ENCODE measurements at places on chromosomes 2 and 18.

- no peak overlapping the region for H3K4me3 ChIP-seq
- H3K36me3 ChIP-seq, result no peaks in the 10 kb centered on the region
- DNase-seq, result no peak
These were observed 14.7 kb downstream of the USP34 start for GRCh38 chr2:61456070-61456745.

DNA sequence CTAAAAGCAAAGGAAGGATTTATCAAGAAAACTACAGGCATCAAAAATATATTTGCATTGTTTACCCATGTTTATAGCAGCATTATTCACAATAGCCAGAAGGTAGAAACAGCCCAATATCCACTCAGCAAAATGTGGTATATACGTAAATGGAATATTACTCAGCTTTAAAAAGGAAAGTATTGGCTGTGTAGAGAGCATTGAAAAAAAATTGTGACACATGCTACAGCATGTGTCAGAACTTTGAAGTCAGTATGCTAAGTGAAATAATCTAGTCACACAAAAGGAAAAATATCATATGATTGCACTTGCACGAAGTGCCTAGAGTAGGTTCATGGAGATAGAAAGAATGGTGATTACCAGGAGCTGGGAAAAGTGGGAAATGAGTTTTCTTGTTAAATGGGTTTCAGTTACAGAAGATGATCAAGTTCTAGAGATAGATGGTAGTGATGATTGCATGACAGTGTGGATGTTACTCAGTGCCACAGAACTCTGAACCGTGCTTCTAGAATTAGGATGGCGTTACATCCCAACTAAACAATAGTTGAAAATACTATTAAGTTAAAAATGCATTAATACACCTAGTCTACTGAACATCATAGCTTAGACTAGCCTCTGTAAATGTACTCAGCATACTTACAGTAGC is 20.1 kb downstream of the ANKRD12 start:
- no peak overlapping the region for H3K27ac ChIP-seq
- H3K27me3 ChIP-seq, result no peaks in the 10 kb centered on the region
- H3K4me3 ChIP-seq, result no peak overlapping the region
- no peaks in the 10 kb centered on the region for H3K36me3 ChIP-seq

- no peak overlapping the region for H3K4me3 ChIP-seq
- no peak for DNase-seq
- H3K4me1 ChIP-seq, result no peaks in the 10 kb centered on the region
- no peaks in the 10 kb centered on the region for H3K27me3 ChIP-seq
These were observed 1045.8 kb downstream of the CNTNAP5 start for GRCh38 chr2:125070726-125071505.

- H3K27ac ChIP-seq, result no peak overlapping the region
- H3K27me3 ChIP-seq, result no peaks in the 10 kb centered on the region
- no peak overlapping the region for H3K4me3 ChIP-seq
- DNase-seq, result no peak
- peaks cover 8% of the 10 kb centered on the region for H3K4me1 ChIP-seq
- H3K36me3 ChIP-seq, result no peaks in the 10 kb centered on the region
These were observed 1.7 kb upstream of the SRBD1 start for GRCh38 chr2:45612731-45613130.

DNA sequence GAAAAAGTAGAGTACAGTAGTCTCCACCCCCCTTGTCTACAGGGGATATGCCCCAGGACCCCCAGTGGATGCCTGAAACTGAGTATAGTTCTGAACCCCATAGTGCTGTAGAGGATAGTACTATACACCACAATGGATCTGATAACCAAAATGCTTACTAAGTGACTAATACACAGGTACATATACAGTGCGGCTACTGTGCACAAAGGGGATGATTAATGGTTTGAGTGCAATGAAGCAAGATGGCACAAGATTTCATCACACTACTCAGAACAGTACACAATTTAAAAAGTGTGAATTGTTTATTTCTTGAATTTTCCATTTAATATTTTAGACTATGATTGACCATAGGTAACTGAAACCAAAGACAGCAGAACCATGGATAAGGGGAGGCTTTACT is 446.9 kb upstream of the NRP2 start:
- H3K27me3 ChIP-seq, result no peaks in the 10 kb centered on the region
- no peak overlapping the region for H3K4me3 ChIP-seq
- no peak overlapping the region for H3K27ac ChIP-seq
- H3K4me1 ChIP-seq, result no peaks in the 10 kb centered on the region
- DNase-seq, result no peak
- no peaks in the 10 kb centered on the region for H3K36me3 ChIP-seq

- DNase-seq, result no peak
- H3K4me3 ChIP-seq, result no peak overlapping the region
- H3K27ac ChIP-seq, result no peak overlapping the region
These were observed 44.0 kb downstream of the TTC32 start for GRCh38 chr2:19857806-19858205.

- no peaks in the 10 kb centered on the region for H3K36me3 ChIP-seq
- no peak for DNase-seq
- H3K4me1 ChIP-seq, result no peaks in the 10 kb centered on the region
- no peaks in the 10 kb centered on the region for H3K27me3 ChIP-seq
- no peak overlapping the region for H3K4me3 ChIP-seq
These were observed 126.3 kb downstream of the NRP2 start for GRCh38 chr2:205808486-205809121.

DNA sequence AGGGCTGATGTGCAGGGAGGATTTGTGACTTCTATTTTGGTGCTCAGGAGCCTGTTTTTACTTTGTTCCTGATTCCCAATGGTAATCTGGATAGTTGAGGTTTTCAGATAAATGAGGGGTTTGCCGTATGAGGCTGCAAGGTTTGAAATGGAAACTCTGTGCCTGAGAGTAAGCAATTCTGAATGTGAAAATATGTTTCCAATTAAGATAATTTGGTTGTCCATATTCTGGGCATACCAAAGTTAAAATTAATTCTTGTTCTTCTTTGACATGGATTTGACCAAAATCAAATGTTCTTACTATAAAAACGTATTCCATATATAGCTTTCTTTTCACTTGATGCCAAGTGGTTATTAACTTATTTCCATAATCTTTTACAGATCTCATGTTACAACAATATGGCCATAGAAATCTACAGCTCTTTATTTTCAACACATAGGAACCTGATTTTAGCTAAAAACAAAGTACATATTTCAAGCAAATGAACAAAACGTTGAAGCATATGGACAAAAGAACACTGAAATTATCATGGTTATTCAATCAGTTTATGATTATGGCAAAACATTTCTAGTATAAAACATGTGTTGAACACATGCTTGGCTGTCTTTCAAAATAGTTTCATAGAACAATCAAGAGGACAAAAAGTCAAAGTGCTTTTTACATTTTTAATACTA is 63.4 kb upstream of the ARHGAP28 start:
- no peak overlapping the region for H3K4me3 ChIP-seq
- no peak overlapping the region for H3K27ac ChIP-seq
- no peaks in the 10 kb centered on the region for H3K4me1 ChIP-seq
- H3K27me3 ChIP-seq, result no peaks in the 10 kb centered on the region
- no peak for DNase-seq
- H3K36me3 ChIP-seq, result no peaks in the 10 kb centered on the region

DNA sequence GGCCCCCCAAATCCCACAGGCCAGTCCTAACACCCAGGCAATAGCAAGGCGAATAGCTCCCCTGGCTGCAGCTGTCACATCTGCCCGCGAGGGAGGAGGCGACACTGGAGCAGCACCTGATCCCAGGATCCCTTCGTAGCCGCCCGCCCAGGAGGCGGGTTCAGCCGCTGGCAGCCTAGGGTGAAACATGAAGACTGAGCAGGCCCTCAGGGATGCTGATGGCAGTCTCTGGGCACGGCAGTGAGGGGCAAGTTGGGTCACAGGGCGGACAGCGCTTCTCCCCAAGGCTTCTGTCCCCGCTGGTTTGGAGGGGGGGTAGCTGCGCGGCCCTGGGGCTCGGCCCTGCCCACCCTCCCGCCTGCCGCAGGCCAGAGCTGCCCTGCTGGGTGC is 1.9 kb downstream of the DNMT3A start:
- H3K4me3 ChIP-seq, result peak overlapping the region; percentile 82
- H3K4me1 ChIP-seq, result peaks cover 18% of the 10 kb centered on the region
- peak overlapping the region; percentile 82 for H3K27ac ChIP-seq
- no peaks in the 10 kb centered on the region for H3K36me3 ChIP-seq

- no peaks in the 10 kb centered on the region for H3K36me3 ChIP-seq
- no peaks in the 10 kb centered on the region for H3K27me3 ChIP-seq
- H3K4me3 ChIP-seq, result no peak overlapping the region
- no peaks in the 10 kb centered on the region for H3K4me1 ChIP-seq
- H3K27ac ChIP-seq, result no peak overlapping the region
These were observed 54.0 kb downstream of the EPAS1 start for GRCh38 chr2:46351098-46351749.

DNA sequence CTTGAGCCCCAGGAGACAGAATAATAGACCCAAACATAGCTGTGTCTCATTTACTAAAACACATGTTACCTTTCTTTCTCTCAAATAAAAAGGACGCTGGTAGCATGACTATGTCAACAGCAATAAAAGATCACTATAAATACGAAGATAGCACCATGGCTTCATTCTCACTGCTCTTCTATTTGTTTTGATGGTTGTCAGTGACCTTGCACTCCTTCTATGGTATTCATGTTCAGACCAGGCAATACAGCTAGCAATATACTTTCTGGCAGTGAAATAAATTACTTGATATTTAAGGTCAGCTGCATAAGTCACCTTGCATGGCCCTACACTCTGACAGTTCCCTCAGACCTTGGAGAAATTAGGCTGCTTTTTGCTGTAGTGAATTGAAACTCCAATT is 263.2 kb upstream of the CDH7 start:
- no peak overlapping the region for H3K27ac ChIP-seq
- H3K27me3 ChIP-seq, result no peaks in the 10 kb centered on the region
- no peak overlapping the region for H3K4me3 ChIP-seq
- no peaks in the 10 kb centered on the region for H3K36me3 ChIP-seq
- H3K4me1 ChIP-seq, result no peaks in the 10 kb centered on the region
- DNase-seq, result no peak

DNA sequence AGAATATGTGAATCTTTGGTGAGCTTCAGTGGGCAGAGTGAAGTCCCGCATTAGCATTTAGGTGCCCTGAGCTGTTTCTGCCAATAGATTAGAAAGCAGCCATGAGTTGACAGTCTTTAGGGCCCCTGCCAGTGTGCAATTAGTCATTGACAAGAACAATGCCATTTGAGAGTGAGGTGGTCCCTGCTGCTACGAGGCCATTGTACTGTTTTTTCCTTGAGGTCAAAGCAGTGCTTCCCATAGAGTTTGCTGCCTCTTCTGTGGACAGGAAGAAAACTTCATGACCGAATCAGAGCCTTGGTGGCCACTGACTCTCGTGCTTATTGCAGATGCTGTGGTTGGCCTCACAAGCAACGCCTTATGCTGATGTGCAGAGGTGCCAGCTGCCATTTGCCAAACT is 102.7 kb downstream of the SH3BP4 start:
- no peak for DNase-seq
- H3K27me3 ChIP-seq, result no peaks in the 10 kb centered on the region
- peaks cover 11% of the 10 kb centered on the region for H3K36me3 ChIP-seq
- peaks cover 20% of the 10 kb centered on the region for H3K4me1 ChIP-seq

- no peaks in the 10 kb centered on the region for H3K27me3 ChIP-seq
- H3K27ac ChIP-seq, result no peak overlapping the region
- no peak overlapping the region for H3K4me3 ChIP-seq
These were observed 33.0 kb upstream of the GREB1 start for GRCh38 chr2:11500702-11501303.

DNA sequence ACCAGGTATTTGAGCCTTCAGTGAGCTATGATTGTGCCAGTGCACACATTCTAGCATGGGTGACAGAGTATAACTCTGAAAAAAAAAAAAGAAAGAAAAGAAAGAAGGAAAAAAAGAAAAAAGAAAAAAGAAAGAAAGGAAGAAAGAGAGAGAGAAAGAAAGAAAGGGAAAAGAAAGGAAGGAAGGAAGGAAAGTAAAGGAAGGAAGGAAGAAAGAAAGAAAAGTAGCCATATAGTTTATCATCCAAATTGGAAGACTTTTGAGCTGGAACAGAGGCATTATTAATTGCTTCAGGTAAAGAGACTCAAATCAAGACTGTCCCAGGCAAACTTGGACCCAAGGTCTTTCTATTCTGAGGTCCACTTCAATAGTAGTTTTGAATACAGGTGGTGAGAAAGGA is 32.9 kb upstream of the ZEB2 start:
- no peak overlapping the region for H3K27ac ChIP-seq
- H3K27me3 ChIP-seq, result no peaks in the 10 kb centered on the region
- no peaks in the 10 kb centered on the region for H3K4me1 ChIP-seq
- no peaks in the 10 kb centered on the region for H3K36me3 ChIP-seq
- DNase-seq, result no peak
- no peak overlapping the region for H3K4me3 ChIP-seq

GRCh38 chr2:156038021-156038420 is 294.5 kb downstream of the NR4A2 start:
- DNase-seq, result no peak
- no peak overlapping the region for H3K4me3 ChIP-seq
- H3K27me3 ChIP-seq, result no peaks in the 10 kb centered on the region
- no peak overlapping the region for H3K27ac ChIP-seq
- no peaks in the 10 kb centered on the region for H3K36me3 ChIP-seq

DNA sequence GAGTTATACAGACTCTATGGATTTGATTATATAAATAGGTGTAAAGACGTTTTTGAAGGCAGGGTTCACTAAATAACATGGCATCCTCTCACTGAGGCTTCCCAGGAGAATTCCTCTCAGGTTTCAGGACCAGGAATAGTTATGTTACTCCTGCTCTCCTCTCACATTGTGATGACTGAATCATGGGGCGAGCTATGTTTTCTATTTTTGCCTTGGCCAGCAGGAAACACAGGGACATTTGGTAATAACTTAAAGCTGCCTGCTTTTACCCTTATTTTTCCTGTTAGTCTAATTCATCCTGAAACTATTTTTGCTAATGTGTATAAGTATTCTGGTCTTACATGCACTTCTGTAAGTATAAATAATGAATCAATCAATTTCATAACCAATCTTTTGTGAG is 115.3 kb upstream of the ITGB6 start:
- H3K27ac ChIP-seq, result no peak overlapping the region
- H3K27me3 ChIP-seq, result no peaks in the 10 kb centered on the region
- H3K4me3 ChIP-seq, result no peak overlapping the region
- DNase-seq, result no peak
- no peaks in the 10 kb centered on the region for H3K36me3 ChIP-seq

DNA sequence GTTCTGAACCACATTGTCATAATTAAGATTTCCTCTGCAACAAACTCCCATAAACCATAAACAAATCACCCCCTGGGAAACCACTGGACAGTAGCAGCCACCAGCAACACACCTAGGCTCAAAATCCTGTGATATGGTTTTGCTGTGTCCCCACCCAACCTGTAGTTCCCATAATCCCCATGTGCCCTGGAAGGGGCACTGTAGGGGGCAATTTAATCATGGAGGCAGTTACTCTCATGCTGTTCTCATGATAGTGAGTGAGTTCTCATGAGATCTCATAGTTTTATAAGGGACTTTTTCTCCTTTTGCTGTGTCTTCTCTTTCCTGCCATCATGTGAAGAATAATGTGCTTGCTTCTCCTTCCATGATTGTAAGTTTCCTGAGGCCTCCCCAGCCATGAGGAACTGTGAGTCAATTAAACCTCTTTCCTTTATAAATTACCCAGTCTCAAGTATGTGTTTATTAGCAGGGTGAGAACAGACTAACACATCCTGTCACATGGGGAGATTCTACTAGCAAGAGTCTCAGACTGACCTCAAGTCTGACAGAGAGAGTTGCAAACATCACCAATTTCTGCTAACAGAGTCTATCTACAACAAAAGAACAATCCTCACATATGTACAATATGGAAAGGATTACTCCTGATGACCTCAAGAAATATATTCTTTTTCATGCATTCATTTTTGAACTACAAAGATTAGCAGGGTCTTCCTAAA is 182.6 kb downstream of the GRB14 start:
- peaks cover 60% of the 10 kb centered on the region for H3K27me3 ChIP-seq
- no peak overlapping the region for H3K27ac ChIP-seq
- no peak overlapping the region for H3K4me3 ChIP-seq
- H3K36me3 ChIP-seq, result no peaks in the 10 kb centered on the region
- H3K4me1 ChIP-seq, result no peaks in the 10 kb centered on the region
- DNase-seq, result no peak
